ENCODE measurements at places on chromosomes 1 and 21.

DNA sequence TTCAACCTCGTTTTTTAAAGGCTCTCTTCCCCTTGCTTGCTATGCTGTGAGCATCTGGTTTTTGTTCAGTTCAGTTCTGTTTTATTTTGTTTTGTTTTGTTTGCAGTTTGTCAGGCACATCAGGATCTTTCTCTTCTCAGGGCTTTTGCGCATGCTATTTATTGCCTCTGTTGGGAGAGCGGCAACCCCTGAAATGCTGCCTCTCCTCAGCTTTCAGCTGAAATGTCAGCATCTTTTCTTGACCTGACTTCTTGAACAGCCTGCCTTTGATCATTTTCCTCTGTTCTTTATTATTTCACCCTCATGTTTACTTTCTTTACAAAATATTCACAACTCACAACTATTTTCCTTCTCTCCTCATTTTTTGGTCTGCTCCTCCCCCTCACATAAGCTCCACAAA is 50.4 kb upstream of the RC3H1 start:
- no peak for DNase-seq

DNA sequence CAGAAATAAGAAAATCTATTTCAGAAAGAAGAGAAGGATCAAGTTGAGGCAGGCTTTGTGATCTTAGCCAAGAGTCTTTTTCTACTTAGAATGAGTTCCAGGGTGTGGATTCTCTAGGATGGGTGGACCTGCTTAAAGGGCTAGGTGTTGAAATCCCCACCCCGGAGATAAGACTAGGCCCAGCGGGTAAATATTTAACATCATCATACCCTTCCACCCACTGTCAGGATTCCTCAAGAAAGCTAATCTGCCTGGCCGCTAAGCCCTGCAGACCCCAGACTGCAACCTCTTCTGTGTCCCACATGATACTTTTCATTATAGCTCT is 5.8 kb downstream of the IGSF9 start:
- no peak for DNase-seq

- DNase-seq = no peak
Measured at GRCh38 chr1:55974714-55975441, 604.5 kb downstream of the PLPP3 start.

DNA sequence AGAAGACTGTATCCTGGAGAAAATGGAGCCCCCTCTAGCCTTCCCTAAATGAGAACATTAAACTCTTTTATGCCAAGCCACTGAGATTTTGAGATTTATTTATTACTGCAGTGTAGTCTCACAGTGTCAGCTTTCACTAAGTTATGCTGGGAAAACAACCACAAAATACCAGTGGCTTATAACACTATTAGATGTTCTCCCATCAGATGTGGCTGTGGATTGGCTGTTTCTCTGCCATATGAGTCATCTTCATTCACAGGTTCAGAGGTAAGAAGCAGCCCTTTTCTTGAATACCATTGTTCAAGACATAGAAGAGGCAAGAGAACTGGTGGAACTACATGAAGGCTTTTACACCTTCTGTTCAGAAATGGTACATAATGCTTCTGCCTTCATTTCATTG is 32.1 kb upstream of the ST6GALNAC5 start:
- DNase-seq = no peak

DNA sequence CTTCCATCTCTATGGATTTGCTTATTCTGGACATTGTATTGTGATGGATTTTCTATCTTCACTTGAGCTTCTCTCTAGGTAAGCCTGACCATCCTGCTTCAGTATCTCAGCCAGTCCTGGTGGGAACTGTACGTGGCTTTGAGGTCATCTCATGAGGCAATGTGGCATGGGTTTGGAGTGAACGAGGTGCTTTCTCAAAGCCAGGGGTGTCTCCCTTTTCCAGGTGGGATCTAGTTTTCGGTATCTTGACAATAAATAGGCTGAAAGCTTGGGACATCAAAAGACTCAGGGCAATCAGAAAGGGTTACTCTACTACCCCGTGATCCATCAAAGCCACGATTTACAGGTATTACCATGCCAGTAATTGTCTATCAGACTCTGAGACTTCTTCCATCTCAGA is 40.8 kb downstream of the AZIN2 start:
- no peak for DNase-seq

DNA sequence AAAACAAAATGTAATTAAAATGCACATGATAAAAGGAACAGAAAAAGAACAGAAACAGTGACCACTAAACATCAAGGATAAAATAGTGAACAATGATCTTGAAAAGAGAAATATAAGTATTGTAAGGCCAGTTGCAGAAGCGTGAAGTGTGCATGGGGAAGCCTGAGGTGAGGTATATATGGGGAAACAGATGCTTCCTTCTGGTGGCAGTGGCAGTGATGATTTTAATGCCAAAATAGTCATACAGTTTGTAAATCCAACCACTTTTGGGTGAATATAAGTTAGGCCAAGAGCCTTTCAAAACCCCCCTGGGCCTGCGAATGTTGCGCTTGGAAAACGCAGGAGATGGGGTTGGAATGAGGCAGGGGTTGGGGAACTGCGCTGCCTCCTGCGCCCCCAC is 27.3 kb downstream of the TTC3 start:
- no peak for DNase-seq

GRCh38 chr1:175277783-175278733 is 85.5 kb upstream of the KIAA0040 start:
- DNase-seq = no peak

- DNase-seq = no peak
Measured at GRCh38 chr1:83033682-83034081, 965.2 kb downstream of the TTLL7 start.

DNA sequence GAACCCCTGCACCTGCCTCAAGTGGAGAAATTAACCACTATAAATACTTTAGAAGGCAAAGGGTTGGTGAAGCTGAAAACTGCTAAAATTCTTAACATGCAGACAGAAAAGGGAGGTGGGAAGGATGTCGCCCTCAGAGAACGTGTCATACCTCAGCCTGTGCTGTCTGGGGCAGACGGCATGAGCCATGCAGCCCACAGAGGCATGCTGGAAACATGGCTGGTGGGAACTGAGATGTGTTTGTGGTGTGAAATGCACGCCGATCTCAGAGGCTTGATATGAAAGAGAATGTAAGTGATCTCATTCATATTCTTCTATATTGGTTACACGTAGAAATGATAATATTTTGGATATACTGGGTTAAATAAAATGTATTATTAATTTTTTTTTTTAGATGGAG is 16.3 kb downstream of the AGPAT3 start:
- DNase-seq = no peak

DNA sequence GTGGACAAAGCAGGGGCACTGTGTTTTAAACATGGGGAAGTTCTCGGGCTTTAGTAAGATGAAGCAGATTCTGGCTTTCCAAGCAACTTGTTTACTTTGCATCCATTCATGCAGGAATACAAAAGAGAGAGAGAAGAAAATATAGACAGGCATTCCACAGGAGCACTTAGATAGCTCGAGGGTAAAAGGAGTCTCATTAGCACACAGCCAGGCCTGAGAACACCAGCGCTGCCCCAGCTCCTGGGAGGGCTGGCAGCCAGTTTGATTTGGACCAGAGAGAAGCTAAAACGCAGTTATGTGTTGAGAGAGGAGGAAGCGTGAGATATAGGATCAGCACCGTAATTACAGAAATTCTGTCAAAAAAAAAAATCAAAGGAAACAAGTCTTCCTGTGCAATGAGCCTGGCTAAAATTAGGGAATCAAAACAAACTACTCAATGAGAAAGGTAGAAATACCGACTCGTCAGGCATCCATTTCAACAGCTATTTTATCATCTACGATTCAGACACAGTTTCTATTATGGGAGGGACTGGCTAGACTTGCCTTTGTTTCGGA is 68.2 kb downstream of the CLSTN1 start:
- no peak for DNase-seq

GRCh38 chr1:197632651-197633050 is 142.6 kb downstream of the DENND1B start:
- DNase-seq = no peak

DNA sequence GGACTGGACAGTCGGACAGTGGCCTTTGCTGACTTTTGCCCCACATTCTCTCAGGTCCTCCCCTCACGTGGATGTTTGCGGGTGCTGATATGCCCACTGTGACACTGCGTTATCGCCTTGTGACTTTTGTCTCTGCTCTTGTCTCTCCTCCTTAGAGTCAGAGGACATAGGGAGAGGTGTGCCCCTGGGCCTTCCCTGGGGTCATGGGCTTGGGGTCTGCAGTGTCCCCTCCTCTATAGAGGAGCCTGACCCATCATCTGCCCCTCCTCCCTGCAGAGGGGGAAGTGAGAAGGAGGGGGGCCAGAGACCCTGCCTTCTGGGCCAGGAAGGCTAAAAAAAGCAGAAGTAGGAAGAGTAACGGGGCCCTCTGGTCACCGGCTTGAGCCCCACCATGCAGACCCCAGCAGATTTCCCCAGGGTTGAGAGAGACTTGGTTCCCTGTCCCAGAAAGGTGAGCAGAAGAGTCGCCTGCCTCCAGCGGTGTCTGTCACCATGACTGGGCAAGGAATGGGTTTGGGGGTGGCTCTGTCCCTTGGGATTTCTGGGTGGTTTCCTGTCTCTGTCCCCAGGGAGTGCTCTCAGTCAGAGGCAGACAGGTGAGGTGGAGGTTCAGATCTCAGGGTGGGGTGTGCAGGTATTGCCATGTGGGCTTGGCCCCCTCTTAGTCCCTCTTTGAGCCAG is 13.3 kb downstream of the RPS6KA1 start:
- no peak for DNase-seq

DNA sequence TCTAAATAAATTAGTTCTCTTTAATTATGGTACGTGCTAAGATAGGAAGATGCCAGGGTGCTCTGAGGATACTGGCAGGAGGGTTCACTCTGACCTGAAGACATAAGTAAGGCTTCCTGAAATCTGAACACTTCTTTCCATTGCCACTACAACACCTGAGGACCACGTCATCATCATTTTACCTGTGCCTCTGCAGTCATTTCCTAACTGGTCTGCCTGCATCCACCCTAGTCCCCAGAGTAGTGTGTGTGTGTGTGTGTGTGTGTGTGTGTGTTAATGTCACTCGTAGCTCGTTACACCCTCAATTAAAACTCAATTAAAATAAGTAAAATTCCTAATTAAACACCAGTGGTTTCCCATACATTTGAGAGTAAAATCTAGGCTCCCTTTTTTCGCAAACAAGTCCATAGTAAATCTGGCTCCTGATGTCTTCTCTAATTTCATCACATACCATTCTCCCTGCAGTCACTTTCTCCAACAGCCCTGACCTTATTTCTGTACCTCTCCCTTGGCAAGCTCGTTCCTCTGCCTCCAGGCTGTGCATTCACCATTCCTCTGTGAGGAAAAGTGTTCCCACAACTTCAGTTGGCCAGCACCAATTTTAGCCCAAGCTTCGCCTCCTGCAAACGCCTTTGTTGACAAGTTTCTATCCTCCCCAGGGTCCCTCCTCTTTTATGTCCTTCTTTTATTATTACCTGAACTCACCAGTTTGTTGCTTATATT is 8.7 kb downstream of the IL12RB2 start:
- no peak for DNase-seq

DNA sequence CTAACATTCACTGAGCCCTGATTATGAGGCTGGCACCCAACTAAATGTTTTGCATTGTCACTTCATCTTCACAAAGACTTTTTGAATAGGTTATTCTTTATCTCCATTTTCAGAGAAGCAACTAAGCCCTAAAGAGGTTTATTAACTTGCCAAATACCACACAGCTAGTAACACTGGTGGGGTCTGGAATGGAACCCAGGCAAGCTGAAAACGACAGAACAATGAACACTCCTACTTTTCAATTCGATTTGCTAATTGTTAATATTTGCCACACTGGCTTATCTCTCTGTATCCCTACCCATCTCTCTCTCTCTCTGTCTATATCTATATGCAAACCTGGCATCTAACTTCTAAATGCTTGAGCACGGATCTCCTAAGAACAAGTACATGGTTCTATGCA is 40.6 kb downstream of the MRPL39 start:
- no peak for DNase-seq

- DNase-seq = no peak
Measured at GRCh38 chr1:201639826-201640225, 100.9 kb downstream of the NAV1 start.

- no peak for DNase-seq
Measured at GRCh38 chr1:90561103-90561783, 155.9 kb downstream of the BARHL2 start.

- no peak for DNase-seq
Measured at GRCh38 chr1:230205719-230206198, 138.7 kb downstream of the GALNT2 start.

DNA sequence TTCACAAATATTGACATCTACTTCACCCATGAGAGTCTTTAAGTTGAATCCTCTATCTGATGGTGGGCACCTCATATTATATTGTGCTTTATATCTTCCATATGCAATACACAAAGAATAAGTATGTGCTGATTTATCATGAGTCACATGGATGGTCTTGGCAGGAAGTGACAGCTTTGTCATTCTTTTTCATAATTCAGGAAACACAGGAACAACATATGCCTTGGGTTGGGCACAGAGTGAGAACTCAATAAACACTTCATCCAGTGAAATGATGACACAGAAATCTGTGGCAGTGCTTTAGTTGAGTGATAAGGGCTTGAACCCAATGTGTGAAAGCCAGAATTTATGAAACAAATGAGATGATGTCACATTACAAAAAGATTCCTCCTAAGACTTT is 41.2 kb downstream of the GADD45A start:
- DNase-seq = no peak

- no peak for DNase-seq
Measured at GRCh38 chr21:32424674-32425073, 12.2 kb downstream of the EVA1C start.

GRCh38 chr1:115757326-115757725 is 11.2 kb downstream of the CASQ2 start:
- no peak for DNase-seq

DNA sequence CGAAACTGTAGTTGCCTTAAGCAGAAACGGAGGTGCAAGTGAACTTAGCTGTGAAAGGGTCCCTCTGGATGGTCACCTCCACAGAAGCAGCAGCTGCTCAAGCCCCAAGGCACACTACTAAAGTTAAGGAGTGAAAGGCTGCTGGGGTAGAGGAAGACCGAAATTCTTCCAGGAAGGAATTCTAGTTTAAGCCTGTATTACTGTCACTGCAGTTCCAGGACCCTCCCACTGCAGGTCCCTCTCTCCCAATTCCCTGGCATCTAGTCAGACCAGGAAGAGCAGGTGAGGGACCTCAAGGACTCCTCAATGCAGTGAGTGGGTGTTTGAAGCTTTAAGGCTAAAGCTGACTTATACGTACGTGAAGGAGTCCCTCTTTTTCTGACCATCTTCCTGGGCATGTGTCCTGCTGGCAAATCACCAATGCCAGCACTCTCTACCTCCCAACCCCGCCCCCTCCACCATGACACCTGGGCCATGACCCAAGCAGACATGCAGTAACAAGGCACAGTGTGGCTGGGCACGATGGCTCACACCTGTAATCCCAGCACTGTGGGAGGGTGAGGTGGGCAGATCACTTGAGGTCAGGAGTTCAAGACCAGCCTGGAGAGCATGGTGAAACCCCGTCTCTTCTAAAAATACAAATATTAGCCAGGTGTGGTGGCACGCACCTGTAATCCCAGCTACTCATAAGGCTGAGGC is 57.2 kb downstream of the TGFBR3 start:
- no peak for DNase-seq

- no peak for DNase-seq
Measured at GRCh38 chr21:35508139-35508888, 459.2 kb upstream of the RUNX1 start.

Measured in NCI-H1694 (cell line).